ENCODE measurements at places on chromosomes 16 and 17. TPM values are rescaled to one million over a fixed set of nuclear protein-coding genes. Genes with fewer than 3 reads are reported as not detected.
A peak's percentile ranks its signal among the peaks of the same experiment; 100 is the strongest.

LDHD gene
- total RNA-seq, result 12.7 TPM

KRTAP4-9 gene
- total RNA-seq, result not detected

GRCh38 chr17:82402865-82403264, 15.3 kb upstream of the HEXD start:
- H3K4me1 ChIP-seq, result peaks cover 16% of the 10 kb centered on the region
- no peak for DNase-seq
- no peak overlapping the region for H3K27ac ChIP-seq
- no peak overlapping the region for H3K4me3 ChIP-seq
- H3K36me3 ChIP-seq, result no peaks in the 10 kb centered on the region
- H3K27me3 ChIP-seq, result no peaks in the 10 kb centered on the region

- H3K36me3 ChIP-seq, result no peaks in the 10 kb centered on the region
- no peak overlapping the region for H3K4me3 ChIP-seq
- no peak overlapping the region for H3K27ac ChIP-seq
- no peak for DNase-seq
Measured at GRCh38 chr17:1150863-1151600, 28.7 kb downstream of the ABR start.

WSB1 gene
- 214 TPM for total RNA-seq

GRCh38 chr17:77391668-77392375, 251.1 kb downstream of the SEC14L1 start:
- H3K27me3 ChIP-seq, result no peaks in the 10 kb centered on the region
- peaks cover 81% of the 10 kb centered on the region for H3K4me1 ChIP-seq
- H3K27ac ChIP-seq, result peak overlapping the region; percentile 98

DNA sequence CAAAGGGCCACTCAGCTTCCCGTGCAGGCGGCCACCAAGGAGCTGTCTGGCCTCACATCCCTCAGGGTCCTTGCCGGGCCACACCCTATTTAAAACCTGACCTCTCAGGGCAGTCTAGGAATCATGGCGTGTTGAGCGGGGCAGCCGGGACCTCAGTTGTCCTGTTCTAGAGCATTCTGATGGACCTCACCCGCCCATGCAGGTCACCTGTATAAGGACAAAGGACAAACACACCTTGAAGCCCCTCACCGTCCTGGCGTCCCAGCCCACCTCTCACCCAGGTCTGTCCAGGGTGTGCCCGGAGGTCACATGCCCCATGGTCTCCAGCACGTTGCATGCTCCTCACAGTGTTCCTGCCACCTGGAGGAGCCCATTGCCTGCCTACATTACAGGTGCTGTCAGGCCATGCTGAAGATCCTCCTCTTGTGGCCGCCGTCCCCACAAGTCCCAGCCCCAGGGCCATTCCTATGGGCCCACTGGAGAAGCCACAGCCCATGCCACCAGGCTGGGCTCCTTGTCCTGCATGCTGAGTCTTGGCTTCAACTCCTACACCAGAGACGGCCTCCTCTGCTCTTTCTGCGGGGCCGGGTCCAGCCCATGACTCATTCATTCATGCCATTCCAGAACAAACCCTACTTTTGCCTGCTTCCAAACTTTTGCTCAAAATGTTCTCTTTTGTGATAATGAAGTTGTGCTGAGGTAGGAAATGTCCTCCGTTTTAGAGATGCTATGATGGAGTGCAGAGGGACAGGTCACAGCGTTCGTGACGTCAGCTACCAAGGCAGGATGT, 46.3 kb downstream of the PEMT start:
- no peaks in the 10 kb centered on the region for H3K27me3 ChIP-seq
- no peak for DNase-seq
- H3K36me3 ChIP-seq, result no peaks in the 10 kb centered on the region
- peaks cover 17% of the 10 kb centered on the region for H3K4me1 ChIP-seq
- no peak overlapping the region for H3K4me3 ChIP-seq

DNA sequence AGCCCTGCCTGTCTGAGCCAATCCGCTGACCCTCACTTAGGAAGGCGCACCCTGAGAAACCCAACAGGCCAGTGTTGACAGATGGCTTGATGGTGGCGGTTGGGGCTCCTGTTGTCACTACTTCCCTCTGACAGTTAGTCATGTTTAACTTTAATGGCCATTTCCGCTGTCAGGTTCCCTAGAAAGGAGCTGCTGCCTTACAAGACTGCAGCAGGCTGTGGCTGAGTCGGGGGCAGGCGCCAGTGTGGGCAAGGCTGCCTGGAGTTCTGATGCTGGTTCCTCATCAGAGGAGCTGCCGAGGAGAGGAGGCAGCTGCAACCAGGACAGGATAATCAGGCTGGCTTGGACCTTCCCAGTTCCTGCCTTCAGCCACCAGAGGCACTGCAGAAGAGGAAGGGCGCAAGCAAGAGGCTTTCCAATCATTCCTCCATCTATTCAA, 223.2 kb upstream of the DYNLRB2 start:
- H3K36me3 ChIP-seq, result no peaks in the 10 kb centered on the region
- H3K4me3 ChIP-seq, result no peak overlapping the region
- no peaks in the 10 kb centered on the region for H3K4me1 ChIP-seq
- DNase-seq, result peak; percentile 16
